ENCODE measurements at places on chromosomes 13 and 19.

GRCh38 chr19:1690699-1691307 lies 38.4 kb upstream of the TCF3 start:
- DNase-seq: peak; percentile 30

- no peak for DNase-seq
Measured at GRCh38 chr19:42249149-42249750, 5.7 kb downstream of the ERF start.

GRCh38 chr19:48216933-48217332 lies 38.8 kb downstream of the CARD8 start:
- DNase-seq: no peak

GRCh38 chr13:76481738-76482137 lies 404.5 kb downstream of the KCTD12 start:
- no peak for DNase-seq

GRCh38 chr13:111115061-111115964 lies at the start of gene ARHGEF7:
TSS of gene ARHGEF7 (plus strand) at chr13:111115310. CDS start at chr13:111115527, 217 bp downstream.
- no peak for DNase-seq

- DNase-seq: no peak
Measured at GRCh38 chr13:47672245-47673008, 328.6 kb downstream of the SUCLA2 start.

DNA sequence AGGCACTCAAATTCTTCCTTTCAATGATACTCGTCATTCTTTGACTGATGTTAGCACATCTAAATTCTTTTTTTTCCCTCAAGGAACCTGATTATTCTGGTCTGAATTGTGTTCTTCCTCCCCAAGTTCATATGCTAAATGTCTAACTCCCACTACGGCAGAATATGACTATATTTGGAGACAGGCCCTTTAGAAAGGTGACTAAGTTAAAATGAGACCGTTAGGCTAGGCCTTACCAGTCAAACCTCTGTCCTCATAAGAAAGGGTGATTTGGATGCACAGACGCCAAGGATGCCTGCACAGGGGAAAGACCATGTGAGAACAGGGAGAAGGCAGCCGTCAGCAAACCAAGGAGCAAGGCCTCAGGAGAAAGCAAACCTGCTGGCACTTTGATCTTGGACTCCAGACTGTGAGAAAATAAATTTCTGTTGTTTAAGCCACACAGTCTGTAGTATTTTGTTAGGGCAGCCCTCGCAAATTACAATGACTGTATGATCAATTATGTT lies 13.1 kb upstream of the FOXO1 start:
- no peak for DNase-seq

DNA sequence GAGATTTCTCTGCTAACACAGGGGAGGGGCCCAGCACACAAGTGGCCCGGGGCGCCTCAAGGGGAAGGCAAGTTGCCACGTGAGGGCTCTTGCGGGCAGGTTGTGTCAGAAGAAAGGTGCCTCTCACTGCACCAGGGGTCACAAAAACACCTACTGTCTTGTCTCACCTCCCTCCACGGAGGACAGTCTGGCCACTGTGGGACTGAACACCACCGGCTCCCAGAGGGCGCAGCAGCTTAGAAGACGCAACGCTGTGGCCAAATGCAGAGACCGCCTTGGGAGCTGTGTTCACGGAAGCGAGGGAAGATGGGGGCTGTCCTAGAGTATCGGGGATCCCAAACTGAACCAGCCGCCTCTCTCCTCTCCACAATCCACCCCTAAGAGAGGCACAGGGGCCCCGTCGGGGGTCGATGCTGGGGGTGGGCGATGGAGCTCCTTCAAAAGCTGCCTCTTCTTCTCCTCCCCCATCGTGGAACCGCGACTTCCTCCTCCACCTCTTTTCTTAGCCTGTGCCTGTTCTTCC lies 177.5 kb downstream of the FOXO1 start:
- DNase-seq: no peak

- DNase-seq: peak; percentile 6
Measured at GRCh38 chr19:41701401-41702075, 6.9 kb upstream of the CEACAM5 start.

GRCh38 chr13:27806744-27807387 lies 14.6 kb downstream of the GSX1 start:
- DNase-seq: no peak

DNA sequence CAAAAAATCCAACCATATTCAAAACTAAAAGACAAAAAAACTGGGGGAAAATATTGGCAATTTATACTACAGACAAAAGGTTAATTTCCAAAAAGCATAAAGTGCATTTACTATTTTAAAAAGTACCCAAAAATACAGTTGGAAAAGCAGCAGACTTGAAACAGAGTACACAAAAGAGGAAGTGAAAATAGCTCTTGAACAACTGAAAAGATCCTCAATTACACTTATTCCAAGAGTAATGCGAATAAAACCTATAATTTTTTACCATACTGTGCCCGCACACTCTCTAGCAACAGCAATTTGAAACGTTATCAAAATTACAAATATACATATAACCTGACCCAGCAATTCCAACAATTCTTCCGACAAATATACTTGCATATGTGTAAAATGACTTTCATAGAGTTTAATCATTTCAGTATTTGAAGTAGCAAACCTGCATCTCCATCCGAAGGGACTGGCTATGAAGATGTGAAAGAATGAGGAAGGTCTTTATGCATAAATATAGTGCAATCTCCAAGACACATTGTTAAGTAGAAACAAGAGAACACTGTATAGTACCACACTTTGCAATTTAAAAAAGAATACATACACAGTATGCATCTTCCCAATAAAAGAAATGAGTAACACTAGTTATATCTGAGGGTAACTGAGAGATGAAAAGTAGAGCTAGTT lies 25.4 kb downstream of the ALG5 start:
- DNase-seq: no peak

GRCh38 chr13:101346942-101347728 lies 69.2 kb downstream of the NALCN start:
- DNase-seq: no peak

GRCh38 chr19:58305932-58306323 lies 751 bp downstream of the ERVK3-1 start:
- DNase-seq: no peak

GRCh38 chr13:84659359-84659661 lies 777.0 kb upstream of the SLITRK1 start:
- no peak for DNase-seq

DNA sequence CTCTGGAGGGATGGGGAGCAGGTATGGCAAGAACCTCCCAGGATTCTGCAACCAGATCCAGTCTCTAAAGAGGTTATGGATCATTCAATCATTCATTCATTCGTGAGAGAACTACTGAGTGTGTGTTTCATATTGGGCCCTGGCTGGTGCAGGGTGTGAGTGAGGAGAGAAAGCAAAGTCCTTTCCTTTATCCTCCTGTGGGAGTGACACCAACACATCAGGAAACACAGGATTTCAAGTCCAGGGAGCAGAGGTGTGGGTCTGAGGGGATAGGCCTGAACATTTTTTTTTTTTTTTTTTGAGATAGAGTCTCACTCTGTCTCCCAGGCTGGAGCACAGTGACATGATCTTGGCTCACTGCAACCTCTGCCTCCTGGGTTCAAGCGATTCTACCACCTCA lies 3.3 kb downstream of the CEACAM1 start:
- no peak for DNase-seq

DNA sequence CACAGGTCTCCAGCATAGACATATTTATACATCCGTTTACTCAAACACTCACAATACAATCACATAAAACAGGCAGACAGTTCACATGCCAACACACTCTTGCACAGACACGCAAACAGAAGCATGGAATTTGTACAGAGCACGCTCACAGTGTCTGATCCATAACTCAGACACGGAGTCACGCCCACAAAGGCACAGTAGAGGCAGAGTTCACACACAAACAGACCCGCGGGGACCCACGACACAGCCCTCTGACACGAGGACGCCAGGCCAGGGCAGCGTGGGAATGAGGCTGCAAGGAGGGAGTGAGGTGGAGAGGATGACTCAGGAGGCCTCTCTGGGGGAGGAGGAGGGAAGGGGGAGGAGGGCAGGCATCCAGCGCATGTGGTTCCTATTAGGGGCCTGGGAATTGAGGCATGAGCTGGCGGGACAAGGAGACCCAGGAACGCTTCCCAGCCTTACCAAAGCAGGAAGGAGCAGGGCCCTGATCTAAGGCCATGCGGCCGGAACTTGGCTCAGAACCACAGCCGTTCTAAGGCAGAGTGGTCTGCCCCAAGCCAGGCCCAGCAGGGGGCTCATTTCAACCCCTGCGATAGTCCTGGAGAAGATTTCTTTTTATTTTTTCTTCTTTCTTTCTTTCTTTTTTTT lies 9.1 kb upstream of the OLFM2 start:
- no peak for DNase-seq

DNA sequence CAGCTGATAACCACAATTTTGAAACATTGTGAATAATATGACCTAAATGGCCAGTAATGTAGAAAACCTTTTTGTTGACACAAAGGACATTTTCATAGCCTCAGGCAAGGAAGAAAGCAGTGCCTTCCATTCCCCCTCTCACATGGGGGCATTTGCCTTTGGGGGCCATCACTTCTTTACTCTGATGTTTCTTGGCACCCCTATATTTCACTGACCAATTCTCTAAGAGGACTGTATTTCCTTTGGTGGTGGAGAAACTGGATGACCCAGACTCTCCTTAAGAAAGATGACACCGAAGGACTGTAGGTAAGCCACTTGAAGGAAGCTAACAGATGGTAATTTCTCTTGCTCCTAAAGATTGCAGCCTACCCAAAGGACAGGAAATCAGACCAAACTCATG lies 254.6 kb downstream of the DCLK1 start:
- DNase-seq: no peak

DNA sequence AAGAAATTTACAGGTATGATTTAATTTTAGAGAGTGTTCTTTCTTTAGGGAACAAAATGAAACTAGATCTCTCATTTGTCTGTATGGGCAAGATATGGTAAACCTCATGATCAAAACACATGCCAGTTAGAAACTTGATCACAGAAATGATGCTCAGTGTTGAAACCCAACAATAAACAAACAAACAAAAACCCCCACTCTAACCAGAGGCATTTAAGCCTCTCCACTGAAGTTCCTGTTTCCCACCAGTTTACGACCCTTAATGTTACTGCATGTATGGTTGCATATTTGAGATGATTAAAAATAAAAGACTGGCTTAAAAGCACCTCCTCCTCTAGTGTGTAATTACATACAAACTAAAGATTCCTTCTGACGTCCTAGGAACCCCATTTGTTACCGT lies 293.3 kb upstream of the MAB21L1 start:
- no peak for DNase-seq

DNA sequence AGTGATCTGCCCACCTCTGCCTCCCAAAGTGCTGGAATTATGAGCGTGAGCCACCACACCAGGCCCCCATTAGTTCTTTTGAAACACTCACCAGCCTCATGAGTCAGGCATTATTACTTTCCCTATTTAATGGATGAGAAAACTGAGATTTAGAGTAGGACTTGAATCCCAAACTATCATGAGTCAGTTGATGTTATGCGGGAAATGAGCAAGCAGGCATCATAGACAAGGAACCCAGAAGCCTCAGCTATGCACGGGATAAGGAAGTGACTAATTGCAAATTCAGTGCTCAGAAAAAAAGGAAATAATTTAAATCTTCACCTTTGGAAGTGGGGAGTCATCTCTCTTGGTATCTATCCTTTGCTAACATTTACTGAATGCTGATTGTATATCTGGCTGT lies 217.5 kb downstream of the ABCC4 start:
- DNase-seq: no peak

- DNase-seq: no peak
Measured at GRCh38 chr13:90293793-90294361, 1053.6 kb upstream of the MIR17HG start.

DNA sequence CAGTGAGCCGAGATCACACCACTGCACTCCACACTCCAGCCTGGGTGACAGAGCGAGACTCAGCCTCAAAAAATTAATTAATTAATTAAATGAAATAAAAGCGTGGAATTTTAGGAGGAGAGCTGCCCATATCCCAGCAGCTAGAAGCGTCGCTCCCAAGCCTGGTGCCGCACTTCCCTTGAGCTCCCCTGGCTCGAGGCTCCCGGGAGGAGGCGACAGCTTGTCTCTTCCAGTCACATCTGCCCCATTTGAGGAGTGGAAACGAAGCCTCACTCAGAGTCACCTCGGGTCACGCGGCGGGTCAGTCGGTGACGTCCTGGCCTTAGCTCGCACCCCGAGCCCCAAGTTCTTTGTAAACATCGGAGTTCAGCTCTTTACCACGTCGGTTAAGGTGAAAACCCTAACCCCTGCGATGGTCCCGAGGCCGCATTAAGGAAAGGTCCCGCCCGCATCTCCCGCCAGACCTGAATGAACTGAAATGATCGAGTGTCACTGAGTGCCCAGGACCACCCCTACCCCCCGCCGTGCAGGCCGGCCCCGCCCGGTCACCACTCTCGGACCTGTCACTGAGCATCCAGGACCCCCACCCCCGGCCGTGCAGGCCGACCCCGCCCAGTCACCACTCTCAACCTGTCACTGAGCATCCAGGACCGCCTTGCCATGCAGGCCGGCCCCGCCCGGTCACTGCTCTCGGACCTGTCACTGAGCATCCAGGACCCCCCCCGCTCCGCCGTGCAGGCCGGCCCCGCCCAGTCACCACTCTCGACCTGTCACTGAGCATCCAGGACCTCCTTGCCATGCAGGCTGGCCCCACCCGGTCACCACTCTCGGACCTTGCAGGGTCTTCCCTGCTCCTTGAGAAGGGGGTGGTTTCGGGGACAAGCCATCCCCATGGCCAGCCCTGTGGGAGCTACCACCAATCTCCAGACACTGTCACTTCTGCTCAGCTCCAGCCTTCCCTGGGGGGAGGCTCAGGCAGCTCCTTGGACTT lies 176.9 kb downstream of the KDM4B start:
- DNase-seq: no peak

DNA sequence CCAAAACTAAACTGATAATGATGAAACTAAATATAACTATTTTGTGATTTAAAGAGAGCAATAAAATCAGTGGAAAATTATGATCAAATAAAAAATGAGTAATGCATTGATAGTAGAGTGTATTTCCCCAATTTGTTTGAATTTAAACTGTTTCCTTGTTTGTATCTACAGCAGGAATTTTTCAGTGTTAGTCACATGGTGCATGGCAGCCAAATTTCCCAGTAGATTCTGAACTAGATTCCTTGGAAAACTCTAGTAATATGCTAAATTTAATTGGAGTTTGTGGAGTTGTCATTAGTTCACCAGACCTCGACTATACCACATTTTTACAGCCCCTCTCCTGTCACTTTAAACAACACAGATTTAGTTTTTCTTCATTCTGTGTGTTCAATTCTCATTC lies 156.2 kb downstream of the PCCA start:
- DNase-seq: no peak

GRCh38 chr13:41545432-41545707 lies 88.0 kb downstream of the RGCC start:
- DNase-seq: no peak
